ENCODE measurements at places on chromosomes 4 and X.
A peak's percentile ranks its signal among the peaks of the same experiment; 100 is the strongest.

DNA sequence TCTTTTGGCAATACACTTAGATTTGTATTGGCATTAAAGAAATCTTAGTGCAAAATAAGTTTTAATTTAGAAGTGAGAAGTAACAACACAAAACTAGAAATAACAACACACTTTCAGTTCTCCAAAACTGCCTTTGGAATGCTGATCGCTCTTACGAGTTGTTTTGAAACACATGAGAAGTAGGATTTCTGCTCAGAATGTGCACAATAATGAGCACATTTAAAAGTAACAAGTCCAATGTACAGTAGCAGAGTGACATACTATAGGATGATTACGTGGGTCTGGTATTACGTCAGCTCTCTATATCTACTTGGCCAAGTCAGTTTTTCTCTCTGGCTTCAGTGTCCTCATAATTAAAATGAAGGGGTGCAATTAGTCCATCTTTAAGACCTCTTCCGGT is 164.8 kb downstream of the CHM start:
- DNase-seq, result no peak

DNA sequence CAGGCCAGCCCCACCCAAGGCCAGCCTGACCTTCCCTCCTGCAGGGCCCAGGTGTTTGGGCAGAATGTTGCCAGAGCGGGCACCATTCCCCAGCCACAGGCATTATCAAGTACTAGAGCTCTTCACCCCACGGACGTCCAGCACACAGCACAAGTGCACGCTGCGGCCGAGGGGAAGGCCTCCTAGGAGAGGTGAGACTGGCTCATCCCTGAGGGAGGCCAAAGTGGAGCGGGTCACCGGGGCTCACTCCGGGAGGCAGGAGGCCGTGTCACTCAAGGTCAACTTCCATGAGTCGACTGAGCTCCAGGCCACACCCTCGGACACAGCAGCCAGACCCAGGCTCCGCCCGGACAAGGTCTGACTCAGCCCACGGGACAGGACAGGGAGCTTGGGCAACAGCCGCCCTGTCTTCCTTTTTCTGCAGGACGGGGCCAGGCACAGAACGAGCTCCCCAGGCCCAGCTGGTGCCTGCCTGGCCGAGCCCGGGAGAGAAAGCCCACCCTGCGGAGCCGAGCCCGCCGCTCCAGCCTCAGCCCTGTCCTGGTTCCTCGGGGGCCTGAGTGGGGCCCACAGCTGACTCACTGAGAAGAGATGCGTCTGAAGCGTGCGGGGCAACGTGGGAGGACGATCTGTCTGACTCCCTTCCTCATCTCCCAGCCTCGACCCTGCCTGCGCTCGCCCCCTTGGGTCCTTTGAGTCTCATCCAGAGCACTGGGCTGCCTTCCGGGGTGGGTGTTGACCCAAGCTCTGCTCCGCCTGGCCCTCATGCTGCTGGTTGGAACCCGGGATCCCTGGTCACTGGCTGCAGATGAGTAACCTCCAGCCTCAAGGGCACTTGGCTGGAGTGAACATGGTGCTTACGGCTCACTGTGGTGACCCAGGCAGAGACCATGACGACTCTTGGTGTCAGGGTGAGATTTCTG is 1.6 kb downstream of the SLC49A3 start:
- DNase-seq, result peak; percentile 48

DNA sequence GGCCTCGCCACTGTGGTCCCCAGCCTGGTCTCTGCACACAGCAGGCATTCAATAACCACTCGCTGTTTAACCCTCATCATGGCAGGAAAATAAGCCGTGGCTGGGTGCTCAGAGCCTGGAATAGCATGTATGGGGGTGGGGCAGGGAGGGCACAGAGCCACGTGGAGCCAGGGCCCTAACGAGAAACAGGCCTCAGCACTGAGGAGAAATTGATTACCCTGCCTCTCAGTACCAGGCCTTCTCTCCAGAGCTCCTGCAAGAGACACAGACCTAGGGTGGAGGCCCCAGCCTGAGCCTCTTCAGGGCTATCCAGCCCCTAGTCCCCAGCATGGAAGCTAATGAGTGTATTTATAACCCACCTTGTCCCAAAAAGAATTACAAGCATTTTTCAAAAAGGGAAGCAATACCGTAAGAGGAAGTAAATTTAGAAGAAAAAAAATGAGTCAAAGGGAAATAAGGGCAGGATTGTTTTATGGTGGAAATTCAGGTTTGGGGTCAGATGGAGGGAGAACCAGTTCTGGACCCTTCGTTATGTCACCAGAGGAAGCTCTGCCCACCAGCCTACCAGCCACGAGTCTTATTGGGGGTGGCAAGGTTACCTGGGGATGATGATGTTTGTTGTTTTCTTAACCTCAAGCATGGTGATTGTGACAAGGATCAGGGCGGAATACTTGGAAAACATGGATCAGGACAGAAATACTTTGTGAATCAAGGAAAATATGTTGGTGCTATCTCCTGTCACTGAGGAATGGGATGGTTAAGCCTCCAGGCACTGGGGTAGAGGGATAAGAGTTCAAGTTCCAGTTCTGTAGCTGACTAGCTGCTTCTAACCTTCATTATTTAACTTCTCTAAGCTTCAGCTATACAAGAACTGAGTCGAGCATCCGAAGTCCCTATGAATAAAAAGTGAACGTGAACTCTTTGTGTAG is 101.9 kb upstream of the RBPJ start:
- DNase-seq, result no peak

DNA sequence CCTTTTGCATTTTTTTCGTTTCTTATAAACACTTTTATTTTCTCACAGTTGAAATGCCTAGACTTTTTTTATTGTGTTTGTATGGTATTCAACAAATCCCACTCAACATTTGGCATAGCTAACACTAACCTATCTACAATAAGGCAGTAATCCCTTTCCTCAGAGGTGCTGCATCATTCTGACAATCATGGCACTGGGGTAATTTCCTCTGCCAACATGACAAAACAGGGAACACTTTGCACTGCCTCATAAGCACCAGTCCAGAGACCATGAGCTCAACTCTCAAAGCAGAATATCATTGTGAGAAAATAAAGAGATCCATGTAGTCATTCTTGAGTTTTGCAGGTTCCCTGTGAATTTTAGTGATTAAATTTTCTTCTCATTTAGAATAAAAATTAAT is 183.8 kb upstream of the INTU start:
- DNase-seq, result no peak

DNA sequence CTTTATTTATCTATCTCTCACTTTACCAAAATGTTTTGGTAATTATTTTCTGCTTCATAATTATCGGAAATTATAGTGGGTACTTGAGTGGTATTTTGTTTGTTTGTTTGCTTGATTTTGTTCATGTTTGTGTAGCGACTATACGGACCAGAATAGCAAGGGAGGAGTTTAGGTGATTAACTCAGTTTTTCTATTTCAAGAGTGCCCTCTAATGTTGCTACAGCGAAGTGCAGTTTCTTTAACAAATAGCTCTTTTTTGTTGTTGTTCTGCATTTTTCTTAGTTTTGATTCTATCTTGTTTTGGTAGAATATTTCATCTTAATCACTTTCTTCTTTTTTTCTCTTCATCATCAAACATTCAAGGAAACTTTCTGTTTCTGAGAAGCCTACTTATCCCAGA is 40.8 kb upstream of the QRFPR start:
- DNase-seq, result no peak

DNA sequence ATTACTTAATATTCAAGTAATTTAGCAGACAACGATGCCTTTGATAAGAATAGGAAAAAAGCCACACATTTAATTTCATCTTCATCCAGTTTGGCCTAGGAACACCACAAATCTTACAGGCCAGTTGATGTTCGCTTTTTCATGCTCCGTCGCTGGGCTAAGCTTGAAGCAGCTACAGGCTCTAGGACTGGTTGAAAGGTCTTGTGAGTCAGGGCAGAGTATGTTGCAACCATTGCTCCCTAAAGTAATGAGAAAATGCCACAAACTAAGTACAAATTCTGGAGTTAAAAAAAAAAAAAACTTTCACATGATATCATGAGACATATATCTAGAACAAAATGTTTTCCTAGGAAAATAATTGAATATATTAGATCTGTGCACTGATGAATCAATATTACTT is 123.8 kb downstream of the RPS6KA6 start:
- peak; percentile 0 for DNase-seq

DNA sequence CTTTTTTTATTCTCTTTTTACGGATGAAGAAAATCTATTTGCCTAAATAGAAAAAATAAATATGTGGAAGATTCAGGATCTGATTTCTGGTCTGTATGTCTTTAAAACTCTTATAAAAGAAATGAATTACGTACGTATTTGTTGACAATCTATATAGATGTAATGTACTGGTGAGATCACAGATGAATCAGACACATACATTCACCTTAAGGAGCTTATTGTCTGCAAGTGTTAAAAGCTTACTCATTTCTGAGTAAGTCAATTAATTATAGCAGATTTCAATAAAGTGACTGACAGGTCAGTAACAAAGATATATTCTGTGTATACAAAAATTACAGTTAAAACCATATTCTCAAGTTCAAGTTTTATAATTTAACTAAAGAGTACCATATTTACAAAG is 66.6 kb upstream of the NAF1 start:
- DNase-seq, result no peak

DNA sequence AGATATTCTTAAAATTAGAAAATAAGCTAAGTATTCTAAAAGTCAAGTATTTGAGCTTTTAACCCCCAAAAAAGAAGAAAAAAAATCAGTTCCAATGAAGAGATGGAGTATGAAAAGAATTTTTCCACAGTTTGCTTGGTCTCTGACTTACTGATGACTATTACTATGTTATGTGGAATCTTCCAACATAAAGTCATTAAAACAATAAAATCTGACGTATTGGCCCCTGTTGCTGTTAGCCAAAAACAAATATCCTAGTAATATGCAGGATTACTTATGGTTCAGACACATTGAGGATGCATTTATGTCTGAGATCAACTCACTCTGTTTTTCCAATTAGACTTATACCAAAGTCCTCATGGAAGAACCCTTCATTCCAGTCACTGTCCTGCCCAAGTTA is 517.2 kb upstream of the ADGRL3 start:
- no peak for DNase-seq

GRCh38 chr4:176753049-176753448 is 39.7 kb downstream of the VEGFC start:
- DNase-seq, result no peak

DNA sequence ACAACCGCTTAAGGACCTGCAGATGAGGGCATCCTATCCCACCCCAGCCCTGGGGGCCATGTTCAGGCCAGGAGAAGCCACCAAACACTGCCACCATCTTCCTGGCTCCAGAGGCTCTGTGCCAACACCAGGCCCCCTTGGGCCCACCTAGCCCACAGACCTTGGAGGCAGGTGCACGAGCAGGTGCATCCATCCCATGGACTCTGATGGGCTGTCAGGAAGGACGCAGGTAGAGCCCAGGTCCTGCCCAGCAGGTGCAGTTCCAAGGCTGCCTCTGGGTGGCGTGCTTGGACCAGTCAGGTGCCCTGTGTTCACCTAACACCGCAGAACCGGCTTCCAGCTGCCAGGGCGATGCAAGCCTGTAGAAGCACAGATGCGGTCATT is 22.8 kb upstream of the PDE6B start:
- DNase-seq, result no peak

GRCh38 chrX:133213117-133213516 is 5.0 kb downstream of the TFDP3 start:
- DNase-seq, result no peak

GRCh38 chr4:59553063-59553720 is 1646.9 kb upstream of the ADGRL3 start:
- peak; percentile 5 for DNase-seq

DNA sequence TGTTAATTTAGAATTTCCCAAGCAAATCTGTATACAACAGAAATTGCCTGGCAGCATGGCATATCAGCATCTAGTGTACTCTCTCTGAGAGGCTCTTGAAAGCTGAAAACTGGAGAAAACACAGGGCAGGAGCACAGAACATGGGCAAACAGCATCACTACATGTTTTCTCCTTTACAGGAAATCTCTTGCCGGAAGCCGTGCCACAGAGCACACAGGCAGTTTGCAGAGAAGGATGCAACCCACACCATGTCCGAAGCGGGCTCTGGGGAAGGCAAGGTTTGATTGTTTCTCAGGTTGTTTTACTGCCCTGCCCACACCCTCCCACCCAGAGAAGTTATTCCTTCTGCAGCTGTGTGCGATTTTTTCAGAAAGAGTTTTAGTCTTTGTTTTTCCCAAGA is 41.1 kb upstream of the FAM9C start:
- no peak for DNase-seq

DNA sequence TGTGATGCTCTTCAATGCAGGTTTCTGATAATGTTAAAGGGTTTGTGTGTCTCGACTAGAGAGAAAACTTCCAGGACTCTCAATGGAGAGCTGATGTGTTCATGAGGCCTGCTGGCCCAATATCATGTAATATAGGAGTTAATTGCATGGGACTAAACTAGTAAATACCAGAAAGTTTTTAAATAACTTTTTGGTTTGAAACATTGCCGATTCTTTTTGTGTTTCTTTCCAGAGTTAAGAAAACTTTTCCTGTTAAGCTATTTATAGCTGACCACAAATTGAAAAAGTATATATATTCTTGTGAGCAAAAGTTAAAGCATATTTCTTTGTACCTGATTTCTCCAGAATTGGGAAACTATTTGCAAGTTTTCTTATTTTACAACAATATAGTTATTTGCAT is 49.7 kb downstream of the FAM9B start:
- DNase-seq, result no peak

- DNase-seq, result no peak
These were observed 8.3 kb downstream of the HNRNPDL start for GRCh38 chr4:82421796-82422560.
